Thyroid gland (tissue), 4 donors: ENCODE measurements at places on chromosomes 2 and 18. TPM values are rescaled to one million over a fixed set of nuclear protein-coding genes. Genes with fewer than 3 reads are reported as not detected.

ABCG8 gene
- total RNA-seq: not detected

HNRNPLL gene
- 61.1 TPM for total RNA-seq

PTH2R gene
- total RNA-seq: not detected

GRCh38 chr2:223007531-223007930, 44.5 kb upstream of the KCNE4 start:
- no peak for DNase-seq

DNA sequence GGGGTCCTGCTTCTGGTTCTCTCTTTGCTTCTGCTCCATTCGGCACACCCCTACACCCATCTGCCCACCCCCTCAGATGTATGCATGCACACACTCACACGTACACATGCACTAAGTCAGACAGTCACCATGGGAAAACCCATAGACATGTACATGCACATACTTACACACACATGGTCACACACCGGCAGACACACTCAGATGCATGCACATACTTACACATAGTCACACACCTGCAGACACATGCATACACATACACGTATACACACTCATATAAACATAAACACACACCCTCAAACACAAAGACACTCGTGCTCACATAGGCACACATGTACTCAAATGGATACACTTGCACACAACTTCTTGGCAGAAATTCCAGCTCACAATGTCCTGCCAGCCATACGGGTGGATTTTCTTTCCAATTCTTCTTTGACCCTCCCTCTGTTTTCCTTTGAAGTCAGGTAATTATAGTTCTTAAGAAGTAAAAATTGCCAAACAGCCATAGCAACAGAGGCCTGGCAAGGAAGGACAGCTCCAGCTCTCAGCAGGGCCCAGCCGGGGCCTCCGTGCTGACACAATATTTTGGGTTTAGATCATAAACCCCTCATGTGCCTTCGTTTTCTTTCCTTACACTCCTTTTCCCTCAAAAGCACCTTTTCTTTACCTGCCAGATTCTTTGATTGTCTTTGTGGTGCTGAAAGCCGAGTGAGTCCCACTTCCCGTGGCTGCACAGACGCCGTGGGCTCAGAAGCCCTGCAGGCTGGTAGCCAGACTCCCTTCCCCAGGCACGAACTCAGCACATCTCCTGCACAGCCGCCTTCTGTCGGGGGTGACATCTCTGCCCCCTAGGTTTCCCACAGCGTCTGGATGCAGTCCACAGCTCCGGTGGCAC, 195.7 kb downstream of the ARL4C start:
- DNase-seq: no peak

DNA sequence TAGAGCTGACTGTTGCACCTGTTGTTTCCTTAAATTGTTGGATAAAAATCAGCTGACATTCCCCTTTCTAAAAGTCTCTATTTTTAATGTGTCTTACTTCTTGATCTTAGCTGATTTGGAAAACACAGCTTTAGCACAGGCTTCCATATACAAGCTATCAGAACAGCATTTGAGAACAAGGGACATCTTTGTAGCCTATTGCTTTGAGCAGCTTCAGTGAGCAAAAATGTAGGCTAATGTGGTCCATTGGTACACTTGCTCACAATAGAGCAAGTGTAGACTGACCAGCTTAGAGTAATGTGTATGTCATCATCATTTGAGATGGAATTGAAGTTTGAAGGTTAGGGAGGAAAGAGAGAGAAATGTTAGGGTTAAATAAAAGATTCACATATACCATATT, 7.0 kb downstream of the INPP1 start:
- no peak for DNase-seq

DNA sequence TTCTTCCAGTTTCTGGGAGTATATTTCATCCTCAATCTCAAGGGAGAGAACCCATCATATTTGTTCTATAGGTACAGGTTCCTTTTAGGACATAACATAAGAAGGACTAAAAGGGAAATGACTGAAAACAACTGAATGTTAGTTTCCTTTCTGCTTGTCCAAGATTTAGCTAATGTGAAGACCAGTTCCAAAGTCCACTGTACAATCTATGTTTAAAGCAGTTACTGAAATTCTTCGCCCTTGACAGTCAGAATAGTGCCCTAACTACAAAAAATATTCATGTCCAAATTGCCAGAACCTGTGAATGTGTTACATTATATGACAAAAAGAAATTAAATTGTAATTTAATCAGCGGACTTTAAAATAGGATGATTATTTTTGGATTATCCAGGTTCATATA, 466.3 kb upstream of the SETBP1 start:
- no peak for DNase-seq

DNA sequence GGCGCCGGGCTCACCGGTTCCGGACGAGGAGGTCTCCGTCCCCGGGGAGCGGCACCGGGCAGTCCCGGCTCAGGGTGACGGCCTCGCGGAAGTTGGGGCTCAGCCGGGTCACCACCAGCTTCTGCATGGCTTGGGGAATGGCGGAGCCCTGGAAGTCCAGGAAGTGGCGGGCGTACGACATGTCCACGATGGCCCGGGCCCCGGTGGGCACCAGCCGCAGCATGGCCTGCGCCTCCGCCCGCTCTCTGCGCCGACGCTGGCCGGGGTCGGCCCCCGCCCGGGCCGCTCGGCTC, 157 bp downstream of the PTGR3 start:
- no peak for DNase-seq

DNA sequence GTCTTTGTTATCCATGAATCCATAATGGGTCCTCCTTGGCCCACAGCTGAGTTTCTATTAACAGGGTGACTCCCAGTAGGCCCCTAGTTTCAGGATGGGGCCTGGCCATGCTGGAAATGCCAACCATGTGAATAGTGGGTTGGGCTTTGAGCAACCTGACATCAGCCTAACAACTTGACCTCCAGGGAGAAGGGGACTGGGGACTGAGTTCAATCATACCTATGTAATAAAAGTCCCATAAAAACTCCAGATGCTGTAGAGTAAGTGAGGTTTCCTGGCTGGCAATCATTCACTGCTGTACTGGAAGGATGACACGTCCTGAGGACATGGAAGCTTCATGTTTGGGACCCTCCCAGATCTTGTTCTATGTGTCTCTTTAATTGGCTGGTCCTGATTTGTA, 7.9 kb downstream of the REV1 start:
- DNase-seq: no peak

GRCh38 chr18:9684881-9685614, 23.1 kb upstream of the RAB31 start:
- DNase-seq: peak; percentile 21
